ENCODE measurements at places on chromosomes 16 and 17.

DNA sequence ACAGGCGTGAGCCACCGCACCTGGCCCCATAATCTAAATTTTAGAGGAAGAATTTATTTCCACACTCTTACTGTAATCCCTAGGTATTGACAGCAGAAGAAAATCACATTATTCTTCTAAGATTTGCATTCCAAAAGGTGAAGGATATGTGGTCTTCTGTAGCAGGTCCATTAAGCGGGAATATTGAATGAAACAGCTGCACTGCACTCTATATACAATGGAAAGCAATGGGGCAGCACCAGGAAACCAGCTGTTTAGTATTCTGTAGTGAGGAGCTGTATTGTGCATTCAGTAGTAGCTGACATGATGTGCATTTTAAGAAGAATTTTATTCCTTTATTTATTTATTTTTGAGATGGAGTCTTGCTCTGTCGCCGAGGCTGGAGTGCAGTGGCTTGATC lies 49.6 kb downstream of the PSMD12 start:
- DNase-seq, result no peak

DNA sequence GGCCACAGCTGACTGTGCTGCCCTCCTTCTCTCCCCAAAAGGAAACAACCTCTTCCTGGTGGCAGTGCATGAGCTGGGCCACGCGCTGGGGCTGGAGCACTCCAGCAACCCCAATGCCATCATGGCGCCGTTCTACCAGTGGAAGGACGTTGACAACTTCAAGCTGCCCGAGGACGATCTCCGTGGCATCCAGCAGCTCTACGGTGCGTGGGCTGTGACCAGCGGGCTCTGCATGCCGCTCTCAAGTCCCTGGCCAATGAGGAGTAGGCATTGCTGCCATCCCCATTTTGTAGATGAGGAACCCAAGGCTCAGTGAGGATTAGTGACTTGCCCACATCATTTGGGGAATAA lies 14.9 kb downstream of the MMP15 start:
- DNase-seq, result no peak

- DNase-seq, result no peak
Measured at GRCh38 chr17:58383892-58384462, 32.0 kb upstream of the SUPT4H1 start.

DNA sequence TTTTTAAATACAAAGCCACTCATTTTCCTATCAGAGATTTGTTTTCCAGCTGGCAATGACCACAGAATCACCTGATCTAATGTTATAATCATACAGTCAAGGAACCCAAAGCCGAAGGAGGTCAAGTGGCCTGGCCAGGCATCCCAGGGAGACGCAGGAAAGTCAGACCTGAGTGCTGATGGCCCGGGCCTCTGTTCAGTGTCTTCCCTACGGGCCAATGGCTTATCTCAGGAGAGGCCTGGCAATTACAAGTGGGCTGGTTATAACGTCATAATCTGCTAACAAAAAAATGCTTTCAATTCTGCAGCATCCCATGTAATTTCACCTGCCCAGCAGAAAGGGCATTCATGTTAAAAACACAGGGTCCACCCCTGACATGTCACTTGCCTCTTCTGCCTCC lies 43.5 kb downstream of the ARHGAP17 start:
- DNase-seq, result no peak

GRCh38 chr17:45020354-45021138 lies 30.9 kb downstream of the DCAKD start:
- no peak for DNase-seq

GRCh38 chr17:2415081-2415480 lies 14.2 kb upstream of the MNT start:
- no peak for DNase-seq

DNA sequence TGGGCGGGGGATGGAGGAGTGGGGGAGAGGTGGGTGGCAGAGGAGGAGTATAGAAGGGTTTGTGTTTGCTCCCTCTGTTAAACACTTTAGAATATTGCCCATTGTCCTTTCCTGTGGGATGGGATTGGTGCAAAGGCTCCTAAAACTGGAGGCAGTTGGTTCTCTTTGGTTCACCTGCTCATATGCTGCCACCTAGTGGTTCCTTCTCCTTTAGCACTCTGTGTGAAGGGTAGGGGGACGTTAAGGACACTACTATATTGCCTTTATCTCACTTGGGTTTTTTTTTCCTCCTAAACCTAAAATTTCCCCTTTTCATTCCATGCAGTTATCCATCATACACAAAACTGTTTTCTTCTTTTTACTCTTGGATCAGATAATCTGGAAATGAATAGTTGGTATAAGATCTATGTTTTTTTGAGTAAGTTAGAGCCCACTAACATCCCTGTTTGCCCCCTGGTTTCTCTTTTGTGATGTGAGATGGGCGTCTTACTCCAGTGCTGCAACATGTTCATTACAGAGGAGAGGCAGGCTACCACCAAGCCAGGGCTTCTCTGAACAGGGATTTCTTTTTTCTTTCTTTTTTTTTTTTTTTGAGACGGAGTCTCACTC lies 23.8 kb downstream of the SNX11 start:
- no peak for DNase-seq
